ENCODE measurements at places on chromosomes 5 and 9. TPM values are rescaled to one million over a fixed set of nuclear protein-coding genes. Genes with fewer than 3 reads are reported as not detected.

The TSC1 gene
- 48.2 TPM for total RNA-seq

The ACOT12 gene
- total RNA-seq = not detected

The RABGAP1 gene
- total RNA-seq = 77.7 TPM

The FAM169A gene
- total RNA-seq = 1.6 TPM

The ZDHHC11 gene
- total RNA-seq = 9.5 TPM
